ENCODE measurements at places on chromosomes 5 and 9.

DNA sequence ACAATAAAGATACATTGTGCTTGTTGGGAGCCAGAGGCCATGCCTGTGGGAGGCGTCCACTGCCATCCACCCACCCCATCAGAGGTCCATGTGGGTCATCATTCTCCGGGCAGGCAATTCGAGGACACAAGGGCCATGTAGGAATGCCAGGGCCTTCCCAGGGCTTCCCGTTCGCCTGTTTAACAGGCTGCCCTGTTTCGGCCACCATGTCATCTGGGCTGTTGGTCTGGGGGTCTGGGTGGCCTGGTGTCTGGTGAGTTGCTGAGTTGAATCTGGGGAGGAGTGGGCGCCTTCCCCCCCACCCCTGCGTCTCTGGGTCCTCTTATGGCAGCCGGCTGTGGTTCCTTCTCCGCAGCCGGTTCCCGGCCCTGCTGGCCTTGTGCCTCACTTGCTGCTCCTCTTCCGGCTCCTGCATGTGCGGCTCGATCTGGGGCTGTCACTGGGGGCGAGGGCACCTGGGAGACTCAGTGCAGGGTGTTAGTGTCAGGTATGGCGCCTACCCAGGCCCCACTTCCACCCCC is 117.4 kb downstream of the WNK2 start:
- no peak for DNase-seq

GRCh38 chr5:134423376-134423775 is 11.7 kb upstream of the CDKN2AIPNL start:
- DNase-seq, result no peak

- no peak for DNase-seq
These were observed 11.4 kb upstream of the GRPEL2 start for GRCh38 chr5:149333711-149334443.

GRCh38 chr9:70576116-70576515 is 161.7 kb upstream of the KLF9 start:
- DNase-seq, result no peak

DNA sequence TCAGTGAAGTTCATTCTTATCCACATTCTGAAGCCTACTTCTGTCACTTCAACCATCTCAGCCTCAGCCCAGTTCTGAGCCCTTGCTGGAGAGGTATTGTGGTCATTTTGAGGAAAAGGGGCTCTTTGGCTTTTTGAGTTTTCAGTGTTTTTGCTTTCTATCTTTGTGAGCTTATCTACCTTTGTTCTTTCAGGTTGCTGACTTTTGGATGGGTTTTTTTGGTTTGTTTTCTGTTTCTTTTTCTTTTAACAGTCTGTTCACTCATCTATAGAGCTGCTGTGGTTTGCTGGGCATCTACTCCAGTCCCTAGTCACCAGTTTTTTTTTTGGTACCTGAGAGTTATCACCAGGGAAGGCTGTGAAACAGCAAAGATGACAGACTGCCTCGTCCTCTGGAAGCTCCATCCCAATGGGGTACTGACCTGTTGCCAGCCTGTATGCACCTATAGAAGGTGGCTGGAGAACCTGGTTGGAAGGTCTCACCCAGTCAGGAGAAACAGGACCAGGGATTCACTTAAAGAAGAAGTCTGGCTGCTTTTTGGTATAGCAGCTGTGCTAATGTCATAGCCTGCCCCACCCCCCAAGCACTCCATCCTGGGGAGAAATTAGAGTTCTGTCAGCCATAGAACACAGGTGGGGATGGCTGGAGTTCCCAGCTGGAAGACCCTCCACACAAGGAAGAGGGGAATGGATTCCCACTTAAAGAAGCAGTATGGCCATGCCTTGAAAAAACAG is 138.6 kb upstream of the TSLP start:
- DNase-seq, result no peak

- no peak for DNase-seq
These were observed 1030.2 kb downstream of the EFNA5 start for GRCh38 chr5:106640511-106640910.

GRCh38 chr5:168314735-168315411 is 23.4 kb downstream of the WWC1 start:
- DNase-seq, result no peak

DNA sequence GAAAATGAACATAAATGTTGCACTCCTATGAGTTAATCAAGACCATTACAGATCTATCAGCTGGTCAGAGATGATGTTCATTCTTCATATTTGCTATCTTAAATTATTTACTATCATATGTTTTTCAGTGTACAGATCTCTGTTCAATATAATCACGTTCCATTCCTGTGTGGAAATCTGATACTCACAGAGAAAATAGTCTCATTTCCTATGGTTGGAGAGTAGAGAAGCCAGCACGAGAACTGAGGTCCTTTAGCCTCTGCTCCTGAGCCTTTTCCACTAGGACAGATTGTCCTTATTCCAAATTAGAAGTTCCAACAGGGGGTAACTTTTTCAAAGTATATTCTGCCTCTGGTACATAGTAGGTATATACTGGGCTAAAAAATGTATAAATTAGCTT is 29.2 kb downstream of the UGCG start:
- DNase-seq, result no peak

DNA sequence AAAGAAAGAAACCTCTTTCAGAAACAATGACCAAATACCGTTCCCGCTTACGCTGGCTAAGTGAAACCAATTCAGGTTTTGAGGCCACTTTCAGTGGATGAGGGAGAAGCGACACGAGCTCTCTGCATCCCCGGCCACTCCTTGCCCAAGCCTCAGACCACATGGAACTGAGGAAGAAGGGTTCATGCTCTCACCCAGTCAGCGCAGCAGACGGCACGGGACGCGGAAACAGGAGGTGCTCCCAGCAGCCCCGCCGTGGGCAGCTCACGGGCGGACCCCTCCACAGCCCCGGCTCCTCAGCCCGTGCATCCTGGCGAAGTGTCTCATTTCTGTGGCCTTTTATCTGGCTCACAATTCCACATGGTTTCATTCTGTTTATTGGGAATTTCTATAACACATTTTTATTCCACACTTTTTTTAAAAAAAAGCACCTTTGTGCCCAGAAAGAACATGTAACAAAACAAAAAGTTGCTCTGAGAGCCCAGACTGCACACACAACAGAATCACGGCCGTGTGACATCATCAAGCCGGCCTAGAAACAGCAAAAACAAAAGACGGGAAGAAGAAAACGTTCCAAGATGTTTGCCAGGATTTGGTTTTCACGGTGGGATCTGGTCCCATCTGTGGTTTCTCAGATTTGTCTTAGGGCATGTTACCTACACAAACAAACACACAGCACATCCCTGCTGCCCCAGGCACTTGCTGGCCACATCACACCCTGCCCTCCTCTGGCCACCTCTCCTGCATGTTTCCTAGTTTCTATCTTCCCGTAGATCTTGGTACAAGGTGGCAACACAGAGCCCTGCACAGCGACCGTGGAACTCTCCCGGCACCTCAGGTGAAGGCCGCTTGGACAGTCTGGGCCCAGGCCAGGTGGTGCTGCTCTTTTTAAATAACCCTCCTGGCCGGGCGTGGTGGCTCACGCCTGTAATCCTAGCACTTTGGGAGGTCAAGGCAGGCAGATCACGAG is 16.2 kb downstream of the QSOX2 start:
- DNase-seq, result no peak

DNA sequence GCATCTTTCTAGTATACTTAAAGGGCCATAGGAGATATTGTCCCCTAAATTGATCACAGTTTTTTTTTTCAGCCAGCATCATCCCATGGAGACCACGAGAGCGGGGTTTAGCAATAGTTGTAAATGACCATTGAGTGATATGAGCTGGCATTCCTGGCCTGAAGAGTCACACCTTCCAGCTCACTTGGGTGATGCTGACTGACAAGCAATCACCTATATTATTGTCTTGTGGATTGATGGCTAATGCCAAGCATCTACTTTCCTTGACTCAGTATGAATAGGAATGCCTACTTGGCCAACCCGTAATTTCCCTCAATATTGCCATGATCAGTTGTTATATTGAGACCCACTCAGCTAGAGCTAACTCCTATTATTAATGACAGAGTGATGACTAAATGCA is 70.5 kb downstream of the ADAMTSL1 start:
- no peak for DNase-seq

GRCh38 chr9:17121264-17121663 is 13.6 kb upstream of the CNTLN start:
- no peak for DNase-seq

GRCh38 chr5:31664566-31664965 is 25.6 kb downstream of the PDZD2 start:
- DNase-seq, result no peak

DNA sequence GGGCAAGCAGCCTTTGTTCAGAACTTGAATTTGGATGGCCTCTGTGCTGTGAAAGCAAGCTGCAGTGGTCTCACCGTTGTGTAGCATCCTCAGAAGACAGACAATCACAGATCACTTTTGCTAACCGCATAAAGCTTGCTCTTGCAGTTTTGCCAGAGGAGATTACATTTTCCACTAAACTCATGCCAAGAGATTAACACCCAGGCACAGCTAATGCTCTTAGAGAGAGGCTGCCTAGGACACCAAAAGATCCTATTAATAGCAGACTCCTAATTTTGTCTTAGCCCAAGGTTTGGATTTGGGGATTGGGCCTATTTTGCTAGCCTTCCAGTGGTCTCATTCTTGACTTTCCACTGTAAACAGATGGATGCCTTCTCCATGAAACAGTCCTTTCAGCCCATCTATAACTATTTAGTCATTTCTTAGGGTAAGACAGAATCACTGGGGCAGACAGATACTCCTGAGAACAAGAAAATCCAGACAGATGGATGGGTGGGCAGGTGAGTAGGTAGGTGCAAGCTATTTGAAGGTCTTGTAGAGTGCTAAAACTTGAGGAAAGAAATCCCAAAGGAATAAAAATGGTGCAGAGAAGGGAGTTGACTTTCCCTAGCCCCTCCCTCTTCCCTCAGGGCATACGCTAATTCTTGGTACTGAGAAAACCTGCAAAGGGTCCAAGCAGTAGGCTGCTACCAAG is 506.2 kb downstream of the SPOCK1 start:
- DNase-seq, result no peak

GRCh38 chr5:15741591-15741990 is 241.6 kb downstream of the FBXL7 start:
- DNase-seq, result no peak

- DNase-seq, result no peak
These were observed 10.7 kb upstream of the TSC1 start for GRCh38 chr9:132955123-132955522.

DNA sequence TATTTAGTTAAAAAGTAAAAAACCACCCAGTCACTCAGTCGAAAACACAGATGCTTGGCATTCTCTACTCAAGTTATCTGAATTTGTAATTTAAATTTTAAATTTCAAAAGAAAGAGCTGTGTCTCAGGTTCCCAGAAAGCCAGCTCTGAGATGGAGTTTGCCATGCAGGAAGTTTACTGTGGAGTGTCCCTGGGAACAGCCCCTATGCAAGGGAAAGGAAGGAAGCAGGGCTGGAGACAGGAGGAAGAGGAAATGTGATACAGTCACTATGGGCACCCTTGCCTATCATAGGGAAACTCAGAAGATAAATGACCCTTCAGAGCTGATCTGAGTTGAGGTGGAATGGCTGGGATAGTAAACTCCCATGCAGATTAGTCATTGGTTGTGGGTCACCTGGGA is 408.8 kb upstream of the ACTBL2 start:
- no peak for DNase-seq

- DNase-seq, result peak; percentile 26
These were observed 20.1 kb upstream of the MARCHF6 start for GRCh38 chr5:10333154-10334006.

- no peak for DNase-seq
These were observed 140.1 kb upstream of the GRIA1 start for GRCh38 chr5:153350175-153350883.

- DNase-seq, result no peak
These were observed 4.7 kb upstream of the ISCA1 start for GRCh38 chr9:86287013-86287412.

DNA sequence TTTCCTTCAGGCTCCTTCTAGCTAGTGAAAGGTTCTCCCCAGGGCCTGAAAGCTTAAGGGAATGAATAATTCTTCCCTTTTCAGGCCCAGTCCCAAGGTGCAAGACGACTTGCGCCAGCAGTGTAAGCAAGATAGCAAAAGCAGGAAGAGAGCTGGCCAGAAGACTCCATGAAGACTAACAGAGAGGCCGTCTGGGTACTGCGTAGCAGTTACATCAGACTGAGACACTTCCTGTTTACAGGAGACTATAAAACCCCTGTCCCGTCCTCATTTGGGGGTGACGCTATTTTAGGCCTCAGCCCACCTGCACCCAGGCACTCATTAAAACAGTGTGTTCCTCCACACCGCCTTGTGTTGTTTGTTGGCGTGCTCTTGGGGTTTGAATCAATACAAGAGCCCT is 90.7 kb upstream of the MOCS2 start:
- no peak for DNase-seq

DNA sequence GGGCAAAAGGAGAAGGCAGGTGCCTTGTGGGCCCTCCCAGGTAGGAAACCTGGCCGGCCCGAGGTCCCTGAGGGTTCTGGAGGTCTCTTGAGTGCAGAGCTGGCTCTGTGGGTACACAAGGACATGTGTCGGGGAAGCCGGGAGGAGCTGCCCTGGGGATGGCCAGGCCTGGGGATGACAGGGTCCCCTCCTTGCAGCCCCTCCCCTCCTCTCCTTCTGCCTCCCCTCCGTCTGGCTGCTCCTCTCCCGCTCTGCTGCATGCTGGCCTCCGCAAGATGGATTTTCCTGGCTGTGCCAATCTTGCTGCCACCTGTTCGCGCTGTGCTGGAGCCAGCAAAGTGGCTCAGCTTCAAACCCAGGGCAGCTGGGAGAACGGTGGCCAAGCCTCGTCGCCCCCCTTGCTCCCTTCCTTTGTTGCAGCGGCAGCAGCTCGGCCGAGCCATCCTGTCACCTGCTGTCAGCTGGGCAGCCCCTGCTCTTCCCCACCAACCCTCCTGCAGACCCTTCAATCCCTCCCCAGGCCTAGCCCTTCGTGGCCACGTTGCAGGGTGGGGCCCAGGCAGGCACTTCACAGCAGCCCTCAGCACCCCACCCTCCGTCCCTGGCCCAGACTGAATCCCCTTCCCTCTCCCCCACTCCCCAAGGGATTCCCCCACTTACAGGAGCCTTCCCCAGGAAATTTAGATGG is 17.6 kb upstream of the UNC5A start:
- DNase-seq, result no peak

- no peak for DNase-seq
These were observed 27.3 kb downstream of the KIF2A start for GRCh38 chr5:62333250-62333794.
